ENCODE measurements at places on chromosomes 2 and 18.
A peak's percentile ranks its signal among the peaks of the same experiment; 100 is the strongest.

DNA sequence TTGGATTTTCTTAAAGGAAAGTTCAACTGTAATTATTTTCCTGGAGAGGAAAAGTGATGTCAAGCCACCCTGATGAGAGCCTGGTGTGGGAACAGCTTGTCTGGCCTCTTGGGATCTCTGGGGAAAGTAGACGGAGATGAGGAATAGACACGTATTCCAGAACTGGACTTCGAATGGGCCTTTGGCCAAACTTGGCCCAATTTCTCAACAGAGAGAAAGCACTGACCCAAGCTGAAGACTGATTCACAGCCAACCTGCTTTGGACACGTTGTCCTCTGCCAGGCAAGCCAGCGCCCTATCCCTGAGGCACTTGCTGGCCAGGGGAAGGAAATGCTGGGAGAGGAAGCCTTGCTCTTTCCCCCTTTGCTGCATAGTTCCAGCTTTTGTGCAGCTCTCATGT is 70.8 kb upstream of the CTAGE1 start:
- DNase-seq = no peak

DNA sequence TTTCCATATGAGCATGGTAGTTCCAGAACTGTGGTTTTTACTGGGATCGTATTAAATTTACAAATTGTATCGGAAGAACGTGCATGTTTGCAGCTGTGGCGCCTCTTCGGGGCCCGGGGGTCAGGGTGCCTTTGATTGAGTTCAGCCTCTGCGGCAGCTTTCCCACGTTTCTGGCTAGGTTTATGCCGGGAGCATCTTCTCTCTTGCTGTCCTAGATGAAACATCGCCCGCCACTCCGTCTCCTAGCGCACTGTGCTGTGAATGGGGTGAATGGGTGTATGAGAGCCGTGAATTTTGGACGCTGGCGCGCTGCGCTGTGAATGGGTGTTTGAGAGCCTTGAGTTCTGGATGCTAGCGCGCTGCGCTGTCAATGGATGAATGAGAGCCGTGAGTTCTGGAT is 12.3 kb downstream of the PDCD1 start:
- no peak for DNase-seq

GRCh38 chr2:18251486-18251885 is 309.0 kb downstream of the RDH14 start:
- DNase-seq = no peak

GRCh38 chr2:59249441-59250306 is 1008.5 kb upstream of the FANCL start:
- peak; percentile 14 for DNase-seq

DNA sequence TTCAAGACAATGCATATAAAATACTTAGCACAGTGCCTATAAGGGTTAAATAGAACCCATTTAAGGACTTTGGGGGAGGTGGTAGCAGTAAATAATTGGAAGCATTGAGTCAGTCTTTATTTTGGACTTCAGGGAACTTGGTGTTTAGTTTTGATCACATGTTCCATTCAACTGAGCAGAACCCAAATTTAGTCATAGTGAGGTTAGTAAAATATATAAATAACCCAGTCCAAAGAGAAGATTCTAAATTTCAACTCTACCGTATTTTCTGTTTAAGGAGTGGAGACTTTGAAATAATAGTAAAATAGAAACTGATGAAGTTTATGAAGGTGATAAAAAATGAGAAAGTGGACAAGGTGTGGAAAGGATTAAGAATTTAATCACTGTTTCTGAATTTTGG is 19.7 kb downstream of the TWSG1 start:
- DNase-seq = no peak

DNA sequence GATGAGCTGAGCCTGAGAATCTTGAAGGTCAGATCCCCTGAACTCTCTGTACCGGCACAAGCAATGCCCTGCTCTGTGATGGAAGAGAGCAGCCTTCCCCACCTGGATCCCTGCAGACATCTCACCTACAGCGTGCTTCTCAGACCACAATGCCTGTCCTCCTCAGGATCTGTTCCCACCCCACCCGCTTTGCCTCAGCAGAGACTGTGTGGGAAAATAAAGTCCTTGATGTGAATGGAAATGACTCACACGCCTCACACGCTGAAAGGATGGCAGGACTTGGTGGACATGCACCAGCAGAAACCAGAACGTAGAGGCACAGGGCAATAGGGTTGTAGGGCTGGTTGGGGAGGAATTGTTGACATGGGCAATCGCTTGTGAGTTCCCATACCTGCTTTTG is 117.9 kb upstream of the POU3F3 start:
- DNase-seq = no peak

DNA sequence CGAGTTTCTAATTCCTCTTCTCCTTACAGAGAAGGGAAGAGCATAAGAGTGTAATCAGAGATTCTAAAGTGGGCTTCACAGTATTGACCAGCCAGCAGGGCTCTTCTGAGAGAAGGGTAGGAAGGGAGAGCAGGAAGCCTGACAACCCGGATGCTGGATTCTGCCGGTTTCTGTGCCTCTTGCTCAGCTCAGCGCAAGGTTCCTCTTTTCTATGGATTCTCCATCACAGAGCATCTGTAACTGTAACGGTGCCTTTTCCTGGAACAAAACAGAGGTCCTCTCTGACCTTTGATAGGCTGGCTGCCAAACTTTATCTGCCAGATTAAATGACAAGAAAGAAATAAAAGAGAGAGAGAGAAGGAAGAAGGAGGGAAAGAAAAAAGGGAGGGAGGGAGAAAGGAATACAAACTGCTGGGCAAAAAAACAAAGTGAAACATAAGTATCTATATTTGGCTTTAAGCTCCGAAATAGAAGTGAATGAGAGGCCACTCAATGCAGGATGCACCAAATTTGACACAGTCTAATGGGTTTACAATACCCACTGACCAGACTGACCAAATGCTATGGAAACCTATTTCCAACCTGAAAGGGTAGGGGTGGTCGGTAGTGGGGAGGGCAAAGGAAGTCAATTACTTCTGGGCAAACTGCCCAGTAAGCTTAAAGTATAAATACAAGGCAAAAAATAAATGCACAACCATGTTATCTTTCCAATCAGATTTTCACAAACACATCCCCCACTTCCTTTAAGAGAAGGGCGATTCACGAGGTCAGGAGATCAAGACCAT is 59.2 kb downstream of the PIEZO2 start:
- DNase-seq = no peak

GRCh38 chr2:235563056-235563910 is 69.4 kb downstream of the AGAP1 start:
- no peak for DNase-seq

DNA sequence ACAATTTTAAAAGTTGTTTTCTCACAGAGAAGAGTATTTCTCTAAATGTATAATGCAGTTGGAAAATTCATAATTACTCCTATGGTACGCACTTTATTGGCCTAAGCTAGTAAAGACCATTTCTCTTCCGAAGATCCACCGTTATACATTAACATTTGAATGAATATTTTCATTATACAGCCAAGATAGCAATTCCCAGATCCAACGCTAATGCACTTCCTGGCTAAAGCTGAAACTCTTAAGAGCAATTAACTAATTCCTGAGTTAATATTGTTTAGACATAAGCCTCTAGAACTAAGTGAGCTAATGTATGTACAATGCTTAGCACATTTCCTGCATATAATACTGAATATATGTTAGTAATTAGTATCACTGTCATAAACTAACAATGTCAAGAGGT is 56.2 kb downstream of the PDK1 start:
- DNase-seq = no peak

GRCh38 chr2:42051543-42052235 is 3.9 kb downstream of the PKDCC start:
- DNase-seq = no peak

DNA sequence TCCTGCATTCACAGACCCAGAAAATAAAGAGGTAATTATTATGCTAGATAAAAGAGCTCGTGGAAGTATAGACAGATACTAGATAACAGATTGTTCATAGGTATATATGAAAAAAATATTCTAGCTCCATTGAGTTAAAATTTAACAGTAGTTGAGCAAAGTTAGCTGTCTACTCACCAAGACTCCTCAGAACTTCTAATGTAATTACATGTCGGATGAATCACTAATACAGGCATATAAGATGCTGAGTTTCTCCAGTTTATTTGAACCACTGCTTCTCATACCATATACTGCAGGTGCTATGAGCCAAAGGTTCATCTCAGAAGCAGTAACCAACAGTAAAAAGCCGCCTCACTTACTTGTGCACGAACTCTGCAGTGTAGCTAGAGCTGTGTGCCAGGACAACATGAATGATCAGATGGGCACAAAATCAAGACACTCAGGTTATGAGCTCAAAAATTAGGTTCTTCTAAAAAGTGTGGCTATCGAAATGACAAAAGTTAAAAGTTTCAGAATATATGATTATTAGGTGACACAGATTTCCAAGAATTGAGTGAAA is 373.4 kb downstream of the NCKAP5 start:
- no peak for DNase-seq

All from upper lobe of left lung (tissue), 6 donors.